ENCODE measurements at places on chromosomes 12 and 14.

DNA sequence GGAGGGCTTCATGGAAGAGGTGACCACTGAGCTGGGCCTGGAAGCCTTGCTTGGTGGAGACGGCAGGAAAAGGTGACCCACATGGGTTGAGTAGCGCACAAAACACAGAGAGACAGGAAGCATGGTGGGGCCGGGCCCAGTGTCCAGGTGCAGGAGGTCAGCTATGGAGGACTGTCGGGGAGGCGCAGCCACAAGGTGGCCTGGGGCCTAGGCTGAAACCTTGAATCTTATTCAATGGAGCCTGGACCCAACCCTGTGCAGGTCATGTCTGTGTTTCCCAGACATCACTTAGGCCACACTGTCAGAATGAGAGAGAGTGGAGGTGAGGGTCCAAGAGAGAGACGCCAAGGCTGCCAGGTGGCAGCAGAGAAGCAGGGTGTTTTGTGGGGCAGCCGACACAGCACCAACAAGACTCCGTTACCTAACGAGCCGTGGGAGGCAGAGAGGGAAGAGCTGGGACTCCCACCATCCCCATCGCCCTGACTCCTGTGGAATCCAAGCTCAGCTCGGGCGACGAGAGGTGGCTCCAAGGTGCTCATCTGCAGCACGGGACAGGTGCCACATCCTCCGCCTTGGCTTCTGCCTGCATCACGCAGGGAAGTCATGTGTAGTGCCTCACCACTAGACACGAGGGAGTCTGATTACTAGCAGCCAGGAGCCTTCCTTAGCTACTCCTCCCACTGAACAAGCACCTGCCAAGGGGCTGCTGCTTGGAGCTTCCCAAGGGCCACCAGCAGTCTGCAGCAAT, 38.7 kb downstream of the DEGS2 start:
- DNase-seq: no peak

DNA sequence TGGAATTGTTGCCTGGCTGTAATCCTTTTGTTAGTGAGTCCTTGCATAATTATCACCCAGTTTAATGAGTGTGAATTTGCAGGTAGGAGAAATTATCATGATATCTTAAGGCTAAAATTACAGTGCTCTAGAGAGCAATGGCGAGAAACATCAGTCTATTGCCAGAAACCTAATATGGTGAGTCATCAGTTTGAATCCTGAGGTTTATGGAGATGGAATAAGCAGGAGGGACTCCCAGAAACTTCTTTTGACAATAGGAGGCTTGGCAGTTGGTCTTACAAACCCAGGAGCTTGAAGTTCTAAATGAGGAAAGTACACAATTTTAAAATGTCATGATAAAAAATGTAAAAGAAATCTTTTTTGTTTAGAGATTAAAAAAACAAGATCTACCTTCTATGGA, 31.5 kb upstream of the CRADD start:
- DNase-seq: no peak

DNA sequence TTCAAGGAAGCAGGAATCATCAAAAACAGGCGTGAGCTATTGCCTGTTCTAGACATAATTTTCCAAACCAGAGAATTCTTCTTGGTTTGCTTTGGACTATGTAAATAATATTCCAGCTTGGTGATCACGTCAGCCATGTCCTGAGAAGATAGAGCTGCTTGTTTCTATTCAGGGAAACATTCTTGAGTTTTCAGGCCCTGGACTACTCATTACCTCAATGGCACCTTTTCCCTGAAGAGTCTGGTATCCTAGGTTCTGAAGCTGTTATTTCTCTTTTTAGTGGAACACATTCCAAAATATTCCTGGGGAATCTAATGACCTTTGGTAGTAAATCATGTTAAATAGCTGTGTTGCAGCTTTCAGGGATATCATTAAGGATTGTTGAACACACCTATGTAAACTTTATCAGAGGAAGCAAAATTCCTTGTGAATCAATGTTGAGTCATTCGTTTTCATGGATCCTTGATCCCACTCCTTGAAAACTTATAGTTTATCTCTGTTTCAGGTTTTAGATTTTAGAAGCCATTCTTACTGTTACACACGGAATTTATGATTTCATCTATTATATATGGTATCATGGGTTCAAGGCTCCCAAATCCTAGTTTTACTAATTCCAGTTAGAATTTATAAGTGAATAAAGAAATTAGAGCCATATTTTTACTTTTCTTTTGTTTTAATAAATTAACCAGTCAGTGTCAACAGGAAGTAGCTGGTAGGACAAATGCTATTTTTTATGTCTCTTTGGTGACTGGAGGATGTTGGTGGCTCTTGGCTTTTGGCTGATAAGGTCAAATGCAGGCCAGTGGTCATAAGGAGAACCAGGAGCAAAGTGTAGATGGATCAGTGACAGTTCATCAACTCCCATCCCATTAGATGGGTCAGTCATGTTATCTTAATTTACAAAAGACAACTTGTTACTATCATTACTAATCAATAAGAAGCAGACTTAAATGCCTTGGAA, 380.1 kb downstream of the ZFP36L1 start:
- no peak for DNase-seq

DNA sequence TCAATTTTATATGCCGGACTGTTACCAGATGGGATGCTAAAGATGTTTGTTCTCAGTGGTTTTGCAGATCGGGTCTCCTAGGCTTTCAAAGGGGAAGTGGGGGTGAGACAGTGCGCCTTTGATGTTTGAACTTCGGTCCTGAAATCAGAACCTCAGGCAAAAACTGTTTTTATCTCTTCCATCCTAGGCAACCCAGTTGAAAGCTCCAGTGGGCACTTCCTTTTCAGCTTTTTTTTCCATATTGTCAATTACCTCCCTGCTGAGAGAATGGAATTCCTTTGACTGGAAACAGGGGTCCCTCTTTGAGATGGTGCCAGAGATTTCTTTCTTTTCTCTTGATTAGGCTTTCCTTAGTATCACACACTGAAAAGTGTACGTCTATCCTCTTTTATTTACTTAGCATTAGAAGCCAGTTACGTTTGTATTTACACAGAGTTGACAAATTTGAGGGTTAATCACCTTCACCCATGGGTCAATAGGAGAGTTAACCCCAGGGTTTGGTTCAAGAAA, 40.0 kb downstream of the NUAK1 start:
- DNase-seq: no peak
